NCI-H2107 (cell line): ENCODE measurements at places on chromosomes 13 and 19.

DNA sequence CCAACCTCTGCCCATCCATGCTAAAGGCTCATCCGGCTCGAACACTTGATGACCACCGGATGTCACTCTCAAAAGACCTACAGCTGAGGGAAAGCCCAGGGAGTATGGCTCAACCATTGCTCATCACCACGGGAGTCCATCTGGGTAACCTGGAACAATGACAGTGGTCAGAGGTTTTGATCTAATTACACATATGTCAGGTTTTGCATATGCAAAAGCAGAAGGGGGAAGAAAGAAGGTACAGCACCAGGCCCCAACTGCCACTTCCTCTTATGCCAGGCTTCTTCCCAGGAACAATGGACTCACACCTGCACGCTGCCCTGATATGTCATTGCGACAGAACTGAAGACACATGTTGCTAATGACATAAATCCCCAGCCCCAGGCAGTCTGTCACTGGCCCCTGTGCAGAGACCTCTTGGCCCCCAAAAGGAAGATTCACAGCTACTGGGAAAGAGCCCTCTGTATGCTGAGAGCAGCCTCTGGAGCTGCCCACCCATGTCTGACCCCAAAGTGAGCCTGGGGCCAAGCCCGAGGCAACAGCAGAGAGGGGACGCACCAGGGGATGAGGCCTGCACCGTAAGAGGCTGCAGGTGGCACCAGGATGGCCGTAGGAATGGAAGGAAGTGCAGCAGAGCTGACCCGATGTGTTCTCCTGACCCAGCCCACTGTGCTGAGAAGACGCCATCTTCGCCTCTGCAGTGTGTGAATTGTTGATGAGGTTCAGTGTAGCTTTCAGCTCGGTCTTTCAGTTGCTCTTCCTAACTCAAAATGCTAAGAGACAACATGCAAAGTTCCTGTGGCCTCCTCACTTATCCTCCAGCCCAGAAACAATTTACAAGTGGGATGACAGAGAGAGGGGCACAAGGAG is 26.3 kb downstream of the EPS15L1 start:
- DNase-seq = no peak

GRCh38 chr13:44051918-44052675 is 172.4 kb downstream of the LACC1 start:
- no peak for DNase-seq

DNA sequence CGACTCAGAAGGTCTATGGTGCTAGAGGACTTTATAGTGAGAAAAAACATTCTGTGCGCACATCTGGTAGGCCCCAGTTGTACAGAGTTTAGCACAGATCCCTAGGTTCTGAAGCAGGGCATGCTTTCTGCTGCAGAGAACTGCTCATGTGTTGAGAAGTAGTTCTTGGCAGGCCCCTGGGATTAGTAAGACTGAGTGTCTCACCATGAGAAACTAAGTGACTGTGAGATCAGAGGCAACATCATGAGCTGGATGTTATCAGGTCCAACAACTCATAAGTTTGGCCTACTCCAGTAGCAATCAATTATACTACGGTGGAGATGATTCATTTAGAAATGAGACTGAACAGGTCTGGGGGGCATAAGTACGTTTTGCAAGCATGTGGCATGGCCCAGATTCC is 507.4 kb upstream of the KLF12 start:
- no peak for DNase-seq

- DNase-seq = no peak
These were observed 729.0 kb downstream of the PCDH9 start for GRCh38 chr13:66501181-66501580.

DNA sequence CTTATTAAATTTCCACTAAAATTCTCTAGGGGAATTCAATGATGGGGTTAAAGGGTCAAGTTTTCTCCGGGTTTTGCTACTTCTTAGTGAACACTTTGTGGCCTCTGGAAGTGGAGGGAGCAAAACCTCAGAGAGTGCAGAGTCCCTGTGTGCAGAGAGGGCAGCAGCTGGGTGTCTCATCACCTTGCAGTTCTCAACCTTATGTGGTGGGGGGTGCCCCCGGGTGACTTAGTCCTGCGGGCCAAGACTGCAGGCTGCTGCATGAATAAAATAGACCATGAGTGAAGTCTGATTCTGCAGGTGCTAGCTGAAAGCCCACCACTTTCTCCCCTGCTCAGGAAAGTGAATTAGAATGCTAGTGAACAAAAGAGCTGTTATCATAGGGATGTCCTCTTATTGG is 191.6 kb downstream of the DLEU7 start:
- DNase-seq = no peak

- DNase-seq = no peak
These were observed 451.5 kb upstream of the MIR17HG start for GRCh38 chr13:90896002-90896401.

GRCh38 chr13:99356262-99357091 is 49.3 kb upstream of the GPR183 start:
- DNase-seq = no peak

GRCh38 chr19:17075864-17076542 is 426 bp downstream of the MYO9B start:
- DNase-seq = no peak

DNA sequence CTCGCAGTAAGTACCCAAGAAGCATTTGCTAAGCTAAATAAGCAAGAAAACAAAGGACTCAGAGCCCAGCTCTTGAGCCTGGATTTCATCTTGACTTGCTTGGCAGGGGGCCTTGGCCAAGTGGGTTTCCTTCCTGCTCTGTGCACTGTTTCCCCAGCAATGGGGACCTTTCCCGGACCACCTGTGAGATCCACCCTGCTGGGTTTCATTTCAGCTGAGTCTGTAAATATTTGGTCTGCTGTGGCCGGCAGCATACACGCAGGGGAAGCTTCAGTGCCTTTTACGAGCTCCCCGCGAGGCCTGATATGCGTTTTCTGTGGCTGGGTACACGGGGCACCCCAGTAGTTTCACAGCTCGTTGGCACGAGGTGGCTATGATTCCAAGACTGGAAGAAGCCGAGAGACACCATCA is 12.4 kb upstream of the TINCR start:
- no peak for DNase-seq

DNA sequence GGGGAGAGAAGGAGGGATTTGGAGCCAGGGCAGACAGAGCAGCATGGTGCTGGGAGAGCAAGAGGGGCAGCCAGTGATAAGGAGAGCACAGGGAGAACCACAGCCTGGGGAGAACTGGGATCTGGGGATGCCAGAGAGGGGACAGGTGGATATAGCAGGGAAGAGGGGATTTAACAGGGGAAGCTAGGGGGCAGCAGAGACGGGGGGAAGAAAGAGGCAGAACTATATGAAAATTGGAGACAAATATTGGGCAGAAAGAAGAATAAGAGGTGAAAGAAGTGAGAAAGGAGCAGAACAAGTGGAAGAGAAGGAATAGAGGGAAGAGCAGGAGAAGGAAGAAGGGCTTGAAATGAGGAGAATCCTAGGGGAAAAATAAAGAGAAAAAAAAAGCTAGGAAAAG is 6.5 kb upstream of the ZNF528 start:
- no peak for DNase-seq
